ENCODE measurements at places on chromosomes 6 and 20.
A peak's percentile ranks its signal among the peaks of the same experiment; 100 is the strongest.

DNA sequence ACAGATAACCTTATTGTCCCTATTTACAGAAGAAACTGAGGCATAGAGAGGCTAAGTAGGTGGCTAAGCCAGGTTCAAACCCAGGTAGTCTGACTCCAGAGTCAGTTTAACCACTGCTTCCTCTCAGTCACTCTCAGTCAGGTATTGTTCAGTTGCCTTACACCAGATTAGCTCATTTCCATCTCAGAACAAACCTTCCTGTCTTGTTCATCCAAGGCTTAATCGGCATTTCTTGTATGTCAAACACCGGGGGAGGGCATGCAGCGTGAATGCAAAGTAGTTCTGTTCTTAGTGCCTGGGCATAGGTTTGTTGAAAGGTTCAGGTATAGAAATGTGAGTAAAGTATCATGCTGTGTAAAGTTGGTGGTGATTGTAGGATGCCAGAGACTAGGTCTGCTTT, 51.7 kb downstream of the CTNNBL1 start:
- peak; percentile 19 for DNase-seq

- no peak for DNase-seq
Measured at GRCh38 chr6:157233686-157234085, 89.6 kb downstream of the TMEM242 start.

DNA sequence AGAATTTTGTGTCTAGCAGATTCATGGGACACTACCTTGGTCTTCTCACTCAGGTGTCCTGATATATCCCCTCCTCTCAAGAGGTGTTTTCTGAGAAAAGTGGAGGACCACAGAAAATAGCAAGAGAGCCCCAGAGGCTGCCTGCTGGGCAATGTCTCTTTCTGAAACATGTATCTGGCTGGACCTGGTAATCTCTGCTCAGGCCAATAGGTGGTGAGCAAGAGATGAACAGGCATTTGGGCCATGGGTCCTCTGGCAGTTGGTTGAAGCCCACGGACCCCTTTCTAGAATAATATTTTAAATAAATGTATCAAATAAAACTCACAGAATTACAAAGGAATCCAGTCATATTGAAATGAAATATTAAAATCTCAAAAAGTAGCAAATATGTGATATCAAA, 8.8 kb upstream of the THBD start:
- DNase-seq: no peak

DNA sequence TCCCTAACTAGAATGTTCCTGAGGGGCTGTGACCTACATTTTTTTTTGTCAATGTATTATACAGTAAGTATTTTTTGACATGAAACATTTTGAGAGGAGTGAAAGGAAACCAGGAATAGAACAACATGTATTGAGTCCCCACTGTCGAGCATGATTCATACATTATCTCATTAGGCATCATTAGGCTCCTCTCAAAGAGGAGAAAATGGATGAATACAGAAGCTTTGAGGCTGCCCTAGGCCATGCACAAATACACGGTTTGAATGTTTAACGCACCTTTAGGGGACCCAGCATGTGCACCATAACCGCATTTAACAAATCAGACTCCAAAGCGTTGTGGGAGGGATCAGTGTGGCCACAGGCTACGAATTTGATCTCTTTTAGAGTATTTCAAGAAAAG, 87.8 kb downstream of the TBXT start:
- no peak for DNase-seq

- DNase-seq: no peak
Measured at GRCh38 chr6:68339488-68340131, 295.5 kb upstream of the ADGRB3 start.

DNA sequence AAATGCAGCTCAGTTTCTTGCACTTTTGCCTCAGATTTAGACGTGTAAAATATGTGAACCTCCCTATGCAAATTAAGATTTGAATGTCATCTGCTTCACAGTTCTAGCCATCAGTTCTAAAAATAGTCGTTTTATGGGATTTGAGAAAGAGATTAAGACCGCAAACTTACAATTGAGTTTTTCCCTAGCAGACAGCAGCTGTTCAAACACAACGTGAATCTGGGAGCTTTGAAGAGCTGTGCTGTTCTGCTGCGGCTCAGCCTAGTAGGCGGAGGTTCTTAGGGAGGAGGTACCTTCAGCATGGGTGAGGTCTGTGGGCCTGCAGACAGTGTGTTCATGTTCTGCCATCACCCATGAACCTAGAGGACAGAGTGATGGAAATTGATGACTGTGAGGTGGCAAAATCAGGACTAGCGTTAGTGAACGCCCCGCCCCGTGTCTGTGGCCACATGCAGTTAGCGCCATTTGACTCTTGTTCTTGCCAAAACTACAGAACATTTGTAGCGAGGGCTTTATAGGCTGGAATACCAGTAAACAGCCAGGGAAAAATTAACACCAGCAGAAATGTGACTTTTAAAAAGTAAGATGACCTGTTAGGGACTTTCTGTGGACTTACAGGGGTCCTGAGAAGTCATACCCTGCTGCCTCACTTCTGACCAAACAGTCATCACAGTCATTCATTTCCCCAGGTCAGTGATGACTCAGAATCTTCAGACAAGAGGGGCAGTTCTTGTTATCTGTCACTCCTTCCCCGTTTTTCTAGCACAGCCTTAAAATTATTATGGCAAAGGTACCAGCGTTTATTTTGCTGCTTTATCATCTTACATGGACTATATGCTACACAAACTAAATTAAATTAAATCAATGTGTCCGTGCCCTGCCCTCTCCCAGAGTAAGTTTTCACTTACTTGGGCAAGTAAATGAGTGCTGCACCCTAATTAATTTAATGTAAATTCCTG, 84.3 kb upstream of the TMEM181 start:
- DNase-seq: no peak

GRCh38 chr20:7911586-7912330, 28.5 kb downstream of the HAO1 start:
- DNase-seq: no peak
